ENCODE measurements at places on chromosomes 12 and 14.

DNA sequence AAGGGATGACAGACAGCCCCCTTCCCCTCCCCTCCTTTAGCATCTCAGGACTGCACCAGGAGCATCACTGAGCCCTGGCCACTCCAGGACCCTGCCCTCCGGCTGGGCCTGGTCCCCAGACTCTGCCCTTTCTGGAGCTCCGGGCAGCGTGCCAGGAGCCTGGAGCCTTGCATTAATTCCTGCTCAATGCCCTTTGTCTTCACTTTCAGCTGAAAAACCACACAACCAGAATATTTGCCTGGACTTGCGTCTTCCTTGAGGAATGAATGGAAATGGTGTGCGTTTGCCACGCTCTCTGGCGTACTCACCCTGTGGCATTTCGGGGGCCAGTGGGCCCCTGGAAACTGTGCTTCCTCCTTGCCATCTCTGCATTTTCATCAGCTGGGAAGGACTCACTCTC lies 8.5 kb upstream of the RFLNA start:
- DNase-seq, result no peak

- no peak for DNase-seq
These were observed 1.9 kb downstream of the SRGAP1 start for GRCh38 chr12:63846238-63846967.

GRCh38 chr12:52045794-52046199 lies 5.4 kb upstream of the NR4A1 start:
- peak; percentile 85 for DNase-seq

GRCh38 chr12:3149515-3150307 lies 72.5 kb downstream of the TSPAN9 start:
- no peak for DNase-seq

GRCh38 chr14:56731187-56731586 lies 79.1 kb downstream of the OTX2 start:
- no peak for DNase-seq

GRCh38 chr12:110577864-110578693 lies 5.0 kb downstream of the PPTC7 start:
- DNase-seq, result peak; percentile 94

DNA sequence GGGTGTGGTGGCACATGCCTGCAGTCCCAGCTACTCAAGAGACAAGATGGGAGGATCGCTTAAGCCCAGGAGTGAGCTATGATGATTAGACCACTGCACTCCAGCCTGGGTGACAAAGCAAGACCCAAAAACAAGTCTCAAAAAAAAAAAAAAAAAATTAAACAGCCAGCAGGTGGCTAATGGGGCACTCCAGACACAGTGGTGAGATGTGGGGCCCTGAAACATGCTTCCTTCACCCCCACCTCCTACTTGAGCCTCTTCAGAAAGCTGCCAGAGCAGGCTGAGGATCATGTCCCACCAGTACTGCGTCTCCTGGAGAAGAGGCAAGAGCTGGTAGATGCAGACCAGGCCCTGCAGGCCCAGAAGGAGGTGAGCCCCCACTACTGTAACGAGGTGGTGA lies 2.1 kb downstream of the CFAP73 start:
- no peak for DNase-seq

- no peak for DNase-seq
These were observed 6.2 kb downstream of the TNFAIP2 start for GRCh38 chr14:103129301-103130016.

DNA sequence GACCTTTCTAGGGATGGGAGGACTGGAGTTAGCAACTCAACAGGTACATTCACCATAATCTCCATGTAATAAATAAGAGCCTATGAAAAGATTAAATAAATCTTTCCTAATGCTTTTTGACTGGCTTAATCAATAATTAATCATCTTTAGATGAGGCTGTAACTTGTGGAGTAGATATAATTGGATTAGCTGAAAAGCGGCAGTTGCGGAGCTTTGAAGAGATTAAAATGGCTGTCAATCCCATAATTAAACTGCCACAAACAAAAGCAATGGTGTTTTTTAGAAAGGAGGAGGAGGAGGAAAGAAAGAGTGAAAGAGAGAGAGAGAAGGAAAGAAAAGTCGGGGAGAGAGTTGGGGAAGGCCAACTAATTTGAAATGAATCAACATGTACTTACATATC lies 70.7 kb upstream of the TMEM263 start:
- DNase-seq, result no peak

DNA sequence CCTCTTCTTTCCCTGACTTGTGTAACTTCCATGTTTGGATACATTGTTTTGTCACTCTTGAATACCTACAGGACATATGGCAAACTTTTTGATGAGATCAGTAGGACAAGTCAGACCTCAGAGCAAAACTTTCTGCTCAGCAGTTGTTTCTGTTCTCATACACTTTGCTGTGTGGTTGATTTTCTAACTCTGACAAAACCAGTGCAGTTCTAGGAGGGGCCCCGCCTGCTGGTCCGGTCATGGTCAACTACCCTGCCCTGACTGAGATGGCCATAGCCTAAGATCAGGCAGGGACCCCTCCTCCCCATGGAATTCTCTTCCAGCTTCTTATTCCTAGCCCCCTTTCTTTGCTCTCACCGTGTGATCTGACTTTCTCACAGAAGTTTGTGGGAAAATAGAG lies 92.8 kb downstream of the OTOGL start:
- no peak for DNase-seq

DNA sequence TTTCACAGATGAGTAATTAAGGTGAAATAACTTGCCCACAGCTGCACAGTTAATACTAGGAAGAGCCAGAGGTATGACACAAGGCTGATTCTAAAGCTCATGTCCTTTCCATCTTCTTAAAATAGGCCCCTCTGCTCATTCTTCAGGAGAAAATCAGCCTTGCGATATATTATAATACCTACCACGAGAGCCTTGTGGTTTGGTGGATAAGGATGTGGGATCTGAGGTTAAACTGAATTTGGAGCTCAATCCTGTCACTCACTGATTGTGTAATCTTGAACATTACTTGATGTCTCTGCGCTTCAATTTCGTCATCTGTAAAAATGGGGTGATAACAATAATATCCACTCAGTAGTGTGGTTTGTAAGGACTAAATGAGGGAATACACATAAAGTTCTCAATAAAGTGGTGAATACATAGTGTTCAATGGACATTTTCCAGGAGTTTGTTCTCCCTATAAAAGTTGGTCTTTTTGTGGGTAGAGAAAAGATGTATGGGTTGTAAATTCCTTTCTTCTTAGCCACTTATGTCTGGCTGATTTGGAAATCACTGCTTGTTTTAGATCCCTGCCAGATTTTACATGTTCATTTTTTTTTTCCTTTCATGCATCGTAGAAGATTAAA lies 25.1 kb upstream of the ATP2B1 start:
- DNase-seq, result peak; percentile 92

- no peak for DNase-seq
These were observed 460.4 kb upstream of the CCDC196 start for GRCh38 chr14:66025779-66026178.

DNA sequence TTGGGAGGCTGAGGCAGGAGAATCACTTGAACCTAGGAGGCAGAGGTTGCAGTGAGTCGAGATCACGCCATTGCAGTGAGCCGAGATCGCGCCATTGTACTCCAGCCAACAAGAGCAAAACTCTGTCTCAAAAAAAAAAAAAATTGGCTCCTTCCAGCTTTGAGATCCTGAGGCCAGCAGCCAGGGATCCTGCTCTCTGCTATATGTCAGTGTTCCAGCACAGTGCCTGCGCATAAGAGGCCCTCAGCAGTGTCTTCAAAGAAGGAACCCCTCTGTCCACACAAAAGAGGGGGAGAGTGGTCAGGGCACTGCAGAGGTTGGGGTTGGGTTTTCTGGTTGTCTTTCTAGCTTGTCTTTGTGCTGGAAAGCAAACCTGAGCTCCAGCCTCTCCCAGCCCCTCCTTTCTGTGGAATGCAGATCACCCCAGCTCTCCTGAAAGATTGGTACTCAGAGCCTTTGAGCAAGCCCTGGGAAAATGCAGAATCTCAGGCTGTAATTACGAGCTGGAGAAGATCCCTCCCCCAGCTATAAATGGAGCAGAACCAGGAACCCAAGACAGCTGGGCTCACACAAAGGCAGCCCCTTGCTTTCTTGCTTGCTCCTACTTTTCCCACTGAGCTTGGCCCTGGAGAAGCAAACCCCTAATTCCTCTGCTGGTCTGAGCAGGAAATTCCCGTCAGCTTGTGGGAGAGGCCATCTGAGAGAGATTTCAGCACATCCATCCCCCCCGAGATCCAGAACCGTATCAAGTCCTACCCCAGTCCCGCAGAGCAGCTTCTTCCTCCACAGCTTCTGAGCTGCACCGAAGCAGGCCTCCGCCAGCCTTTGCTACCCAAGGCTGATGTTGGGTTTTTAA lies 205.7 kb downstream of the ZFP36L1 start:
- no peak for DNase-seq

DNA sequence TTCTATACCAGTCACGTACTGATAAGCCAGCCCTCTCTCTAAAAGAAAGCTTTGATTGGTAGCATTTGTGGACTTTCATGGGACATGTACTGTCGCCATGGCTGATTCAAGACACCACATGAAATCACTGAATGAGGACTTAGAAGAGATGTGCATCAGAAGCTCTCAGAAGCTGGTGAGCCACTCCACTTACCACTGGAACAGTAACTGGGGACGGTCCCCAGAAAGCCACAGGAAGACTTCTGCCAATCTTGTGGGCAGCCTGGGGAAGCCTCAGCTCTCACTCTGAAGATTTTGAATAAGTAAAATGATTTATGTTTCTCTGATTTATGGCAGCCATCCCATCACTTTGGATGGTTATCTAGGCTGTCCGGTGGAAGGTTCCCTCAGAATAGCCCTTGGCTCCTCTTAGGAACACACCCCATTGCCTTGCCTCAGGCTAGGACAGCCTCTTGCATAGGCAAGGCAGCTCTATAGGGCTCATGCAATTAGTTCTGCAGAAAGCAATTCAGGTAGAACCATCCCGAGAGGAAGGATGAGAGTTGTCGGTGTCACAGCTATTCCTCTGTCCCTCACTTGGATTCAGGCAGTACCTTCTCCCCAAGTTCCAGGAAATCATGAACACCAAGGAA lies 9.8 kb downstream of the DHRS1 start:
- DNase-seq, result no peak

GRCh38 chr14:35254736-35255135 lies 37.4 kb upstream of the PSMA6 start:
- peak; percentile 79 for DNase-seq

- DNase-seq, result peak; percentile 52
These were observed 399 bp upstream of the WASHC4 start for GRCh38 chr12:105107171-105107493.

All from inflammatory macrophage treated with lipopolysaccharide for 4 hours (primary cell).